ENCODE measurements at places on chromosomes 5 and 9.

DNA sequence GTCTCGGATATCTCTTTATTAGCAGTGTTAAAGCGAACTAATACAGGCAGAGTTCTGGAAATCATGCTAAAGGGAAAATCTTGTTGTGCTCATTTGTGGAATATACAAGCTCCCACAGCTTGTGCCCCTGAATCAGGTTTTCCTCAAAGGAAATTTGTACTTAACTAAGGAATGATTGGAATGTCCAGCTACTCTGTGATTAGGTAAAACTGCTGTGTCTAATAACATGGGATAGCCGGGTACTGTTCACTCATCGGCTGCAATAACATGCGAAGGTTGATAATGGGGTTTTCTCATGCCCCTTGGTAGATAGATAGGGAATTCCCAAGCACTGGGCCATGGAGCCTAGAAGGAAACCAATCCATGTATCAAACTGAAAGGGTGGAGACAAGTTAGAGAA, 306.7 kb downstream of the NR2F1-AS1 start:
- DNase-seq = no peak

DNA sequence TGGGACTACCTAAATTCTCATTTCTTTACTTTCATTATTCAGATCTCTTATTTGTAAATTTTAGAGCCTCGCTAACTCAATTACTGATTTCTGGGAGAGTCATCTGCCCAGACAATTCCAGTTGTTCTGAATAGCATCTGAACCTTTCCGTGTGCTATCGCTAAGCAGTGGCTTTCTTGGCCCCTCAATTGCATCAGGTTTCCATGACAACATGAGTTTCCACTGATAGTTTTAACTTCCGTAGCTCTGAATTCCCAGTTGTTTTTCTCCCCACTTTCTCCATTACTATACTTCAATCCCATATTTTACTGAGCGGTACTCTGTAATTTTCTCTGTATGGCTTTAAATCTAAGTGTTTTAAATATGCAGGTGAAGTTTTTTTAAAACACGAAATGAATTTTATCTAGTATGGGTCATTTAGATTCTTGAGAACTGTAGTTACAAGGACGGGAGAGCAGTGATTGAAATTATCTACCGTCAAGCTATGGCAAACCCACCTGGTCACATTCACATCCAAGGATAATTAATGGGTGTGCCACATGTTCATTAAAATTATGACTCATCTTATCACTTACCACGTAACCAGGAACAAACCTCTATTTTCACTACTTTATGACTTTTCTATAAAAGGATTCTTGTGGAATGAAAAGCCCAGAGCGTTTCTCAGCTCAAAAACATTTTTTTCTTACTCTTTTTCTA, 223.5 kb upstream of the PCSK5 start:
- no peak for DNase-seq

- DNase-seq = peak; percentile 93
Observed at GRCh38 chr9:36074870-36075532, 38.3 kb downstream of the RECK start.

DNA sequence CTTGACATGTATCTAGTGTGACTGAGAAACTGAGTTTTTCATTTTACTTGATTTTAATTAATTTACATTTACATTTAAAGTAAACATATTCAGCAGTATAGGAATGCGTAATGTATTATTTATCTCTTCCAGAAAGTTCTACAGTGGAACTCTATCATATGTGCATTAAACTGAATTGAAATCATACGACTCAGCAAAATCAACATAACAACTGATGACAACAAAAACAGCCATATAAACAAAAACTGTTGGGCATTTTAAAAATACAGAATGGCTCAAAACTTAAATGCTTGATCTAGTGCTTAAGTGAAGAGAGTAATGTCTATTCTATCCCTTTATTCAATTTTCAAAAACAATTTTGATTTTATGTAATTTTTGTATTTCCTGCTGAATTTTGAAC, 134.4 kb downstream of the TRPM3 start:
- DNase-seq = no peak

- DNase-seq = peak; percentile 76
Observed at GRCh38 chr9:128946571-128947276, 679 bp downstream of the DOLK start.

DNA sequence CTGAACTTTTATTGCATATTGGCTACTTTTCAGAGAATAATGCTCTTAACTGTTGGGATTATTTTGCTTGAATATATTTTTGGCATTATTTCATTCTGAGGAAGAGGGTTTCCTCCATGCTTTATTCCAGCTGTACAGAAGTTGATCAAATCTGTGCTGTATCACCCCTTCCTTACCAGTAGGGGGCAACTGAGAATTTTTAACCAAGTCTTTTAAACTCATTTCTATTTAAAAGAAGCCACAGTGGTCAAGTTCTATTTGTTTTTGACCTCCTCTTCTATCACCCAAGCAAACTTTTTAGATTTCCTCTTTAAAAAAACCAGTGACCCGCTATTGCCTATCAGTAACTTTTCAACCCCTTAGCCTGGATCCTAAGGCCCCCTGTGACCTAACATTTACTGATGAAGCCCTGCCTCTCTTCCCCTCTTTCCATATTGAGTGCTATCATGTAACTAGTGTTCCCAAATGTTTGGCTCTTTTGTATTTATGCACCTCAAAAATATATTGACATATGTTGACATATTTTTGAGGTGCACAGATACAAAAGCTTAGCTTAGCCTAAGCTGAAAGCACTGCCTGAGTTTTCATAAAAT, 80.6 kb downstream of the FBXO4 start:
- DNase-seq = no peak
